ENCODE measurements at places on chromosomes 2 and 18.
A peak's percentile ranks its signal among the peaks of the same experiment; 100 is the strongest.

- peak; percentile 65 for DNase-seq
Measured at GRCh38 chr2:179107737-179108136, 57.8 kb upstream of the CCDC141 start.

DNA sequence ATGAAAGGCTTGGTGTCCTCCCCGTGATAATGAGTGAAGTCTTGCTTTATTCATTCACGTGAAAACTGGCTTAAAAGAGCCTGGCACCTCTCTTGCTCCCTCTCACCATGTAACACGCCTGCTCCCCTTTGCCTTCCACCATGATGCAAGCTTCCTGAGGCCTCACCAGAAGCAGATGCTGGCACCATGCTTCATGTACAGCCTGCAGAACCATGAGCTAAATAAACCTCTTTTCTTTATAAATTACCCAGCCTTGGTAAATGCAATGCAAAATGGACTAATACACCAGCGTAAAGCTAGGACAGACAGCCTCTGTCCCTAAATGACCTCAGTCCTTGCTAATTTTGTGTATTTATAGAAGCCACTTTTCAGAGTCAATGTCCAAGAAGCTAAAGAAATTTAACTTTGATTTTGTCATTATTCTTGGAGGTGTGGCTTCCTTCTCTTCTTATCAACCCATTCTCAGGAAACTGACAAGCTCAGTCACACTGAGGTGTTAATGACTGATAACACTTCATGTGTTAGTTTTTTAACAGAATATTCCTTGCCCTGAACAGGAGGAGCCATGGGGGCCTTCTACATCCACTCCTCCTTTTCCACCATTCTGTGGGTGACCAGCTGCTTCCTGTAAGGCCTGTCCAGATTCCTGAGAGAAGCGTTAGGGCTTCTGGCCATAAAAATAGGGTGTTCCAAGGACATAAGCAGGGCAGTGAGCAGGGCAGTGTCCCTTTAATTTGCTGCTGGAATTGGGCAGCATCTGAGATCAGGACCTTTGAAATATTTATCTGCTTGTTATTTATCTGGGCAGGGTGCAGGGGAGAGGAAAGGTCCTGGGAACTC lies 38.0 kb upstream of the EPAS1 start:
- no peak for DNase-seq

- no peak for DNase-seq
Measured at GRCh38 chr2:28495551-28496250, at the start of gene PLB1. Gene PLB1, plus strand, starts transcription at chr2:28496060. Its CDS starts 55 bp downstream, at chr2:28496115.

GRCh38 chr2:216927163-216927562 lies 67.3 kb upstream of the TNP1 start:
- no peak for DNase-seq

- DNase-seq, result no peak
Measured at GRCh38 chr2:239216614-239217273, 184.1 kb downstream of the HDAC4 start.

- DNase-seq, result no peak
Measured at GRCh38 chr2:236753606-236754270, 184.1 kb downstream of the ACKR3 start.

DNA sequence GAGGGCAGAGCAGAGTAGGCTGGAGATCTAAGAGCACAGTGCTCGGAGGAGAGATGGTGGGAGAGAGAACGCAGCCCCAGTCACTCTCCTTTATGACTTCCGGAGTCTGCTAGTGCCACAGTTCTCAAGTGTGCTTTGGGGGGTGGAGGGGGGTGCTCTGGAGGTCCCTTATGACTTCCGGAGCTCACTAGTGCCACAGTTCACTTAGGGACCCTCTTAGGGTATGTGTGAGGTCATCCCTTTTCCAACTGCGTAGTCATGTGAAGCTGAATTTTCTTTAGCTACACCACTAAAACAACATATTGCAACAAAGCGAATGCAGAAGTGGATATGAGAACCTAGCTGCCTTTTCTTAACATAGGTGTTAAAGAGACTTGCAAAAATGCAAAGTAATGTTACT lies 153.7 kb upstream of the KCTD1 start:
- DNase-seq, result no peak

GRCh38 chr2:168215813-168216212 lies 31.6 kb downstream of the STK39 start:
- DNase-seq, result no peak

GRCh38 chr18:9627642-9628041 lies 13.3 kb upstream of the PPP4R1 start:
- no peak for DNase-seq

- no peak for DNase-seq
Measured at GRCh38 chr18:41128126-41128525, 826.9 kb upstream of the PIK3C3 start.

DNA sequence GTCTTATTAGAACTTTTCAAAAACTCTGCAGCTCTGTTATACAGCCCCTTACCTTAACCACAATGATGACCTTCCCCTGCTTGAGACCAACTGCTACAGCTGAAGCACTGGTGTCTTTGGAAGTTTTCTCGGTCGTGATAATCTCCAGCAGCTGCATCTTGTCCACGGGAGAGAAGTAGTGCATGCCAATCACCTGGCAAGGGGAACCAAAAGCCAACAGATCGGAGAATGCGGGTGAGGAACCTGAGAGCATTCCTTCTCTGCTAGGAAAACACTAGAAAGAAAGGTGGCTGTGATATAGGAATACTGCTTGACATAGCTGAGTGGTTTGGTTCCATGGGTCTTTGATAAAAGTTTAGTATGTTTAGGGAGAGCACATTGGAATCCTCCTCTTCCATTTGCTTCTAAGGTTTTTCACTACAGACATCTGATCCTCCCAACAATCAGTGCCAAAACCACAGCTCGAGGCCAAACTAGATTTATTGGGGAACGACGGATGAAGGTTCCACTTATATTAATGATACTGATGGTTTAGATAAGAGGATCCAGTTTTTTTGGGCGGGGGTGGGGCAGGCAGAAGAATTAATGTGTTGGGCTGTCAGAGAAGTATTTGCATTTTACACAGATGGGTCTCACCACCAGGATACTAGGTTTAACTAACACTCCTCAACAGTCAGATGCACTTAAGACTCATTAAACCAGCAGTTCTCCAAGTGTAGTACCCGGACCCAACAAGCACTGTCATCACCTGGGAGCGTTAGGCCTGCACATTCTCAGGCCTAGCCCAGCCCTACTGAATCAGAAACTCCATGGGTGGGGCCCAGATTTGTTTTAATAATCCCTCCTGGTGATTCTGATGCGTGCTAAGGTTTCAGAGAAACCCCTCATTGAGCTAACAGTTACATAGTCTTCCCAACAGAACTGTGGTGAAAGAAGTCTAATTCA lies 22.4 kb downstream of the GAREM2 start:
- DNase-seq, result no peak

GRCh38 chr2:50645346-50645745 lies 386.6 kb downstream of the NRXN1 start:
- DNase-seq, result no peak

DNA sequence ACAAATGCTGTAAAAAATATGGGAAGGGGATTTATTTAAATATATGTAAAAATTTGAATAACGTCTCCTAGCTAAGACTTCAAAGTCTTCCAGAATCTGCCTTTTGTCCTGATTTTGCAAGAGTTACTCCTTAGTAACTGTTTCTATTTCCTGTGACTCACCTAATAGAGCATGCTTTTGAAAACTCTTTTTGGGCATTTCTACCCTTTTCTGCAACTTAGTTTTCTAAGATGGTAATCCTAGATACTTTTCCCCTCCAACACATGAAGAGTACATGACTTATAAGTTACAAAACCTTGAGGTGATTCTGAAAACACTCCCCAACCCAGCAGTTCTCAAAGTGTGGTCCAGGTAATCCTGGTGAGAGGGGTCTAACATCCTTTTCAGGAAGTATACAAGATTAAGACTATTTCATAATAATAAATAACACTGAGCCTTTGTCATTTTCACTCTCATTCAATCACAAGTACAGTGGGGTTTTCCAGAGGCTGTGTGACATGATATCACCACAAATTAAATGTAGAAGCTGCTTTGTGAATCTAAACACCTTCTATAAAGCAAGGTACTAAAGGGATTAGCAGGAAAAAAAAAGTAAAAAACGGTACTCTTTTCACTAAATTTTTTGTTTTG lies 31.9 kb downstream of the PPP4R3B start:
- DNase-seq, result no peak

Data from LoVo (cell line).